ENCODE measurements at places on chromosomes 11 and 22.
A peak's percentile ranks its signal among the peaks of the same experiment; 100 is the strongest.

- DNase-seq, result no peak
These were observed 40.5 kb upstream of the RIC3 start for GRCh38 chr11:8209208-8209807.

DNA sequence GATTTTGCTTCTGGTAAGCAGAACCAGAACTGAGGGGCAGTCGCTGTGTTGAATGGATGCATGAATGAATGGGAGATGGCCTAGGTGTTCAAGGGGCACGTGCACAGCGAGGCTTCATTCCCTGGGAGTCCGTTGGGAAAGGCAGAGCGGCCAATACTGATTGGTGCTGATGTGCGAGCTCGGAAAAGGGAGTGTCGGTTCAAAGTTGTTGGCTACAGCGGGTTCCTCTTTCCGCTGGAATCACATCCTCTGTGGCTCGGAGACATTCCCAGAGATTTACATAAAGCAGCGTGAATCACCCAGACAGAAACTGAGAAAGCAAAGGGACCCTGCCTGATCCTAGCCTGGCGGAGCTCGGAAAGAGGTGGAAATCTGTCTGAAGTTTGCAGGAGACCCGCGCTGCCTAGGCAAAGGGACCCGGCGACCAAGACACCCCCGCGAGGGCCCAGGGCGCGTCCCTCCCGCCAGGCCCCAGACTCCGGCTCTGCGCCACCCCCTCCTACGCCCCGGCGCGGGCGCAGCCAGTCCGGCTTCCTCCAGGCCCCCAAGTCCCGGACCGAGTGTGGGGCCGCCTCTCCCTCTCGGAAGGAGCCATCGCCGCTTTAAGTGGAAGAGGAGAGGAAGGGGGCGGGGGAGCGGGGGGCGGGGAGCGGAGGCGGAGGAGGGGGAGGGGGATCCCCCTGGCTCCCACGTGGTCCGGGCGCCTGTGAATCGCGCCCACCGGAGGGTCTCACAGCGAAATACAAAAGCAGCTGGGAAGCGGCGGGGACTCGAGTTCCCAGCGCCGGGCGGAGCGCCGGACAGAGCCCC is at the start of gene FJX1:
FJX1 (plus strand) TSS at position 774 of the 810 bp plus-strand sequence. CDS start 177 bp downstream, outside the sequence.
- peak; percentile 83 for DNase-seq

GRCh38 chr11:106208760-106209159 is 131.3 kb downstream of the AASDHPPT start:
- DNase-seq, result no peak

GRCh38 chr11:111923951-111924350 is 5.2 kb downstream of the C11orf52 start:
- DNase-seq, result no peak

GRCh38 chr11:103358251-103358650 is 249.0 kb downstream of the DYNC2H1 start:
- DNase-seq, result no peak

DNA sequence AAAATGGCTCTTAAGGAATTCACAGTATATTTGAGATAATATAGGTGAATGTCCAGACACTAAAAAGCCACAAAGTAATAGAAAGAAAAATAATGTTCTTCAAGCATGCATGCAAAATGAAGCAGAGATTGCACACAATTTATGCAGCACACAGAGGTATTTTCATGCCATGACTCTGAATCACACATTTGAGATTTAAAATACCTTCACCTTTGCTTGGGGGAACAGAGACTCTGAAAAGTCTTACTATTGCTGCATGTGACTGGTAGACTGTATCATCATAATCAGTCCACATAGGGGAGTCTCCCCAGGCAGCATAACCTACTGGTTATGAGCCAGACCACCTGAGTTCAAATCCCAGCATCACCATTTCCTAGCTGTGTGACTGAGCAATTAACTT is 96.2 kb downstream of the RCN1 start:
- DNase-seq, result no peak

DNA sequence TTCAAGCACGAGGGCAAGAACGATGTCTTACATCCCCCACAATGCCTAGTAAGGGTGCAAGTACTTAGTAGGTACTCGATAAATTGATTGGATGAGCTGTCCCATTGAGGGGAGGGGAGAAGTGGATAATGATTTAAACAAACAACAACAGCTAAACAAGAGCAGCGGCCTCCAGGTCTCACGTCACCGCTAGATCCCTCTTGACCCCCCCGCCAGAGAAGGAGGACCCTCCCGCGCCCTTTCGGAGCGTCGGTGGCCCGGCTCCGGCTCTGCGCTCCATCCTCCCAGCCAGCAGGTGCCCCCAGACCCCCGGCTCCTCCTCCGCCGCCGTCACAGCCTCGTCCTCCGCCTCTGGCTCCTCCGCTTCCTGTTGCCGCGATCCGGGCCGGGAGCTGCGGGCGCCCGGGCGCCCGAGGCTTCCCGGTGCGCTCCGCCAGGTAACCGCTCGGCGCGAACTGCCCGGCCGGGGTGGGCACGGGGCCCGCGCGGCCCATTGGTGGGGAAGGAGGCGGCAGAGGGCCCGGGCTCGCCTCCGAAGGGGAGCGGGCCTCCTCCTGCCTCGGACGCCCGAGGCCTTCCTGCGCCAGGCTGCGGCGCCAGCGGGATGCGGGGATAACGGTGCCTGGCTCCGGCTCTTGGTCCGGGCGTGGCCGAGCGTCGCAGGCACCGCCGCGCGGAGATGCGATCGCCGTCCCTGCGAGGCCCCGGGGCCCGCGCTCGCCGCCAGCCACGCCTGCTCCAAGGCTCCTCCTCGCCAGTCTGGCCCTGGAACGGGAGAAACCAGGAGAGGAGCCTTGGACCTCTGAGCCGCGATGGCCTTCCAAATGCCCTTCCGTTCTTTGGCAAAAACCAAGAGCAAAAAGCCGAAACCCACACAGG is at the start of gene TLCD5:
TLCD5 (plus strand) TSS at position 368 of the 879 bp plus-strand sequence. CDS start 2,143 bp downstream, outside the sequence.
- DNase-seq, result peak; percentile 73

GRCh38 chr11:94100253-94100652 is 28.4 kb upstream of the PANX1 start:
- no peak for DNase-seq

- no peak for DNase-seq
These were observed 5.9 kb downstream of the PTPRJ start for GRCh38 chr11:47986219-47986618.

GRCh38 chr11:73152861-73153483 is 10.9 kb upstream of the FCHSD2 start:
- DNase-seq, result no peak

DNA sequence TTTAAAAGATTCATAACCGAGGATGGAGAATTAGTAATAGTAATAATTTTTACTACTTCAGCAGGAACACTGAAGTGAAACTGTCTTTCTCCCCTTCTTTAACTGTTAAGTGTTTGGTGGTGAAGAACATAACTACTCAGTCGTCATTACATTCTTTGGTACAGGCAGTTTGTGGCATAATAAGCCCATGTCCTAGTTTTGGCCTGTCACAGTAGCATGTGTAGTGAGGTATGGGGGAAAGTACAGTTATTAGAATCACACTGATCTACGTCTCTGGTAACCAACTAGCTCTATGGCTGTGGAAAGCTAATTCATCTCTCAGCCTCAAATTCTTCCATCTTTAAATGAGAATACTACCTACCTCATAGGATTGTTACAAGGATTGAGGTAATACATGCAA is 71.8 kb downstream of the RBFOX2 start:
- DNase-seq, result no peak

DNA sequence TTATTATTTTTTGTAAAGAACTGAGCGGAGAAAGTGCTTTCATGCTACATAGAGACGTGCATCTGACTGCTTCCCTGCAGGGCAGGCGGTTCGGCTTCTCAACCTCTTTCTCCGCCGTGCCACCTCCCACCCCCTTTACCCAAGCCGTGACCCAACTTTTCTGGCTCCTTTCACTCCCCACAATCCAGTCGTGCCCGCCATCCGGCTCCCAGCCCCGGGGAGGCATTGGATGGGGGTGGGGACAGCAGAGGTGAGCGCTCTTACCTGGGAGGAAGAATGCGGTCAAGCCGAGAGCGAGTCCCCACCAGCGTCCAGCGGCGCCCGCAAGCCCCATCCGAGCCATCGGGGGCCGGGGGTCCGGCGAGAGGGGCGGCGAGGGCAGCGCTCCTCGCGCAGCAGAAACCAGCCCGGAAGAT is 781 bp downstream of the NECTIN1 start:
- no peak for DNase-seq
